ENCODE measurements at places on chromosomes 7 and 10.
A peak's percentile ranks its signal among the peaks of the same experiment; 100 is the strongest.

DNA sequence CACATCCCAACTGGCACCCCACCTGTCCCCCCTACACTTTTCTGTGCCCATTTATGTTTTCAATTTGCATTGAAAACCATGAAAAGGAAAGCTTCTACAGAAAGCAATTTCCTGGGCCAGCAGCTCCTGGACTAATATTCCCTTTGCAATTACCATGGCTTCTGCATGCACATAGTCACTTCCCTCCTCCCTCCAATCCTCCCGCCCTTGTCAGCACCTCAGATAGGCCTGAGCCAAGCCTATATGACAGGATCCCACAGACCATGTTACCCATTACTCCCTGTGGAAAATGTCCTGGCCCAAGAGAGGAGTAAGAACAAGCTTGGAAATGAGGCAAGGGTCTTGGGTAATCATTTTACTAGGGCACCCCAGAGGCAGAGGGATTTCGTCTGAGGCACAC lies 38.1 kb downstream of the FBXW4 start:
- no peak for DNase-seq

- DNase-seq, result peak; percentile 70
Measured at GRCh38 chr10:133278577-133279265, 2.1 kb upstream of the ADAM8 start.

DNA sequence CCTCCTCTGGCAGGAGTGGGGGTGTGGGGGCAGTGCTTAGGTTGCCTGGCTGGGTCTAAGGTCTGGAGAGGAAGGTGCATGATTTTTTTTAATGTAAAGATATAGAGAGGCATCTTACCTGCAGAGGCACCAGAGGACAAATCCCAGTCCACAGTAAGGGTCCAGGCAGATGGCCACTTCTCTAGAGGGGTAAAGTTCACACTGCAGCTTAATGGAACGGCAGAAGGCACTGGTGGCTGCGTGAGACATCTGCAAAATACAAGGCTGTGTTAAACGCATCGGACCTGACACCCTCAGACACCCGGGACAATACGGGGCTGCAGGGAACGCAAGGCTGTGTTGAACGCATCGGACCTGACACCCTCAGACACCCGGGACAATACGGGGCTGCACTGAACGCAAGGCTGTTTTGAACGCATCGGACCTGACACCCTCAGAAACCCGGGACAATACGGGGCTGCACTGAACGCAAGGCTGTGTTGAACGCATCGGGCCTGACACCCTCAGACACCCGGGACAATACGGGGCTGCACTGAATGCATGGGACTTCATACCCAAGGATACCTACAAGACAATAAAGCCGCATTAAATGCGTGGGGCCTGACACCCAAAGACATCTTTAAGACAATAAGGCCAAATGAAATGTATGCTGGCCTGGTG lies 206.0 kb downstream of the ZMYND11 start:
- DNase-seq, result no peak

DNA sequence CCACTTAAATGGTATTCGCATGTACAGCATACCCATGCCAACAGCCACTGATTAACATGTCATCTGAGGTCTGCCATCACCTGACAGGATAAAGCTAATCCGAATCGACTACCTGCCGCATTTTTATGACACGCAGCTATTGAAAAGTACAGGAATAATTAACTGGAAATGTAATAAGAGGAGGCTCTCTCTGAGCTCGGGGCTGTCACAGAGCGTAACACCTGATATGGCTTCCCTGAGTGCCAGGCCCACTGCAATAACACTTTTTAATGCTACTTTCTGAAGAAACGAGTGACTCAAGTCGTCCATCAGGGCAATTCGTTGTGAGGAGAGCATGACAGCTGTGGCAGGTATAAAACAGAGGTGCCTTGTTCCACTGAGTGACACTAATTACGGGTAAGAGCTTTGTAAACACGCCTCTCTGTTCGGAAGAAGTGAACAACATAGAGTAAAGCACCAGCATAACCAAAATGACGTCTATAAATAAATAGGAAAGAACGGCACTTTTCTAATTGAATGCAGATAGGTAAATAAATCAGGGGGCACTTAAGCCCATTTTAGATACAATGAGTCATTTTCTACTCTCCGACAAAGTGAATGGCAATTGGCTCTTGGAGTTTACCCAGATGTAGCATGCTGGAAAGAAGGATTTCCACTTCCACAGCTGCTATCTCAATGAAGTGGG lies 56.5 kb upstream of the CREB5 start:
- DNase-seq, result no peak

DNA sequence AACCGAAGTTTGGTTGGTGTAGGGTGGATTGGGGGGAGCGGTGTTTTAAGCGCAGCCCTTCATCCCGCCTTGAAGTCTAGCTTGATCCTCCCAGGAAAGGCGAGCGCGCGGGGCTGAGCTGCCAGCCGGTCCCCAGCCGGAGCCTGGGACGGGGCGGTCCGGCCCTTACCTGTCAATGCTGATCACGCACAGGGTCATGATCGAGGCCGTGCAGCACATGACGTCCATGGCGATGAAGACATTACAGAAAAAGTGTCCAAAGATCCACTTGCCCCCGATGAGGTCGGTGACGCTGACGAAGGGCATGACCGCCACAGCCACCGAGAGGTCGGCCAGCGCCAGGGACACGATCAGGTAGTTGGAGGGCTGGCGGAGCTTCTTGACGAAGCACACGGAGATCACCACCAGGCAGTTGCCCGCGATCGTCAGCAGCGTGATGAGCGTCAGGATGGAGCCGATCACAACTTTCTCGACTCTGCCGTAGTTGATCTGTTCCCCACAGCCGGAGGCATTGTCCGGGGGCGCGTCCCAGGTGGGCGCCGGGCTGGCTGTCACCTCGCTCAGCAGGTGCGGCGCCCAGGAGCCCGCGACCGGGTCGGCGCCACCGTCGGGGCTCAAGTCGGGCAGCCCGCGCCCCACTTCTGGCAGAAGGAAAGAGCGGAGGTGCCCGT lies 740 bp downstream of the HTR7 start:
- DNase-seq, result no peak

Data from activated T-cell treated with anti-CD3 and anti-CD28 coated beads, Interleukin-2, amount 50 U/mL, for 48 hours (primary cell).